CD4-positive, alpha-beta T cell treated with Interleukin-15 for 1 hour (primary cell): ENCODE measurements at places on chromosomes 3 and 15.

- peak; percentile 42 for DNase-seq
These were observed 185.6 kb downstream of the FAM43A start for GRCh38 chr3:194871143-194871863.

- no peak for DNase-seq
These were observed 3.2 kb downstream of the TNIK start for GRCh38 chr3:171456765-171457606.

DNA sequence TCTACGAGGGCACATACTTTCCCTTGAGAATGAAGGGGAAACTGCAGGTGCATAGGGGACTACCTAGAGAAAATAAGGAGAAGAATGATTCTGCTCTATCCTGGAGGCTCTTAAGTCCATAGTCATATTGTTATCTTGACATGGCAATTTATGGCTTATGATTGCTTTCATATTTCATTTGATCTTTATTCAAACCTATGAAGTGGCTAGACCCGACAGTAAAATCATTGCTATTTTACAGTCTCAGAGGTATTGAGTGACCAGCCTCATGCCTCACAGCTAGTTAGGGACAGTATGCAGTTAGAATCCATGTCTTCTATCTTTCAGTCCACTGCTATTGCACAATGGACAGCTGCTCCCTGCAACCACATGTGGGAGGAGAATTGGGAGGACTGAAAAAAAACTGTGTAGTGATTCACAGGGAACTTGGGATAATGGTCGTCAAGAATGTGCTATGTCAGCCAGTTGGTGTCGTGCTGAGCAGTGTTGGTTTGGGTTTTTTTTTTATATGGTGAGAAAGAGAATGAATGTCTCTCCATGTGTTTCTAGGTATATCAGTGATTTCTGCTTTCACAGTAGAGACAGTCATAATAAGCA is 63.2 kb upstream of the SPPL2A start:
- no peak for DNase-seq

DNA sequence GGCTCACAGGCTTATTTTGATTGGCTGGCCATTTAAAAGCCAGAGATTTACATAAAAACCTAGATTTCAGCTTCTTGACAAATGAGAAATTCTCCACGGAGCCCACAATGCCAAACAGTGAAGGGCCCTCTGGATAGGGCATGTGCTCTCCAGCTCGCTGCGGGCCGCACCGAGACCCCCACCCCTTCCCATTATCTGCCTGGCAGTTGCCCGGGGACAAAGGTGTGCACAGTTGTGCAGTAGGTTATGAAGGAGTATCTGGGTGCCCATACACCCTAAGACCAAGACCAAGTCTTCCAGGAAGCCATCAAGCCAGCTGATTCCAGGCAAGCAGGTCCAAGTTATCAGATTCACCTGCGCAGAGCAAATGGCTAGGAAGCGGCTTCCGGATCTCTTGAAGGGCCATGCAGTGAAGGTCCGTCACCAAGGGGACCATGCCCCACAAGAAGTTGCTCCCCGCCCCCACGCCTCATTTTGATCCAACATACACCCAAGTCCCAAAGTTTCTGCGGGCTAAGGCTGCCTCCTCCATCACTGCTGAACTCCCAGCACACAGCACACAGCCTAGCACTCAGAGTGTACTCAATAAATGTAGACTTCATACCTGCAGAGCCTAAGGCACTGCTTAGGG is 1.3 kb downstream of the MRPS25 start:
- DNase-seq, result no peak

DNA sequence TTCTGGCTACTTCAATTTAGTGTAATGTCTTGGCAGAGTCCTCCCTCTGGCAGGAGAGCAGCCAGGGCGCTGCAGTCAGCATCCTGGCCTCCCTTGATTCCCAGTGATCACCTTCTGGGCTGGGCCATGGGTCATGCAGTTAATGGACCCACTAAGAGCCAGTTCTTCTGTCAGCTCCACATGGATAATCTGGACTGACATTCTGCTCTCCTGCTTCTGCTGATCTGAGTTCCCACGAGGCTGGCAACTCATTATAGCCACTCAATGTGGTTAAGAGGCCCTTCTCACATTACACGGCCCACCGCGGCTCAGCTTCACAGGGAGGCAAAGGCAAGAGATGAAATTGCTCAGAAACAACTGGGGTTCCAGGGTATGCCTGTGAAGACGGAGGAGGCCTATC is 94.0 kb downstream of the WDR76 start:
- DNase-seq, result no peak

GRCh38 chr3:149628957-149629670 is 28.7 kb downstream of the WWTR1 start:
- no peak for DNase-seq

DNA sequence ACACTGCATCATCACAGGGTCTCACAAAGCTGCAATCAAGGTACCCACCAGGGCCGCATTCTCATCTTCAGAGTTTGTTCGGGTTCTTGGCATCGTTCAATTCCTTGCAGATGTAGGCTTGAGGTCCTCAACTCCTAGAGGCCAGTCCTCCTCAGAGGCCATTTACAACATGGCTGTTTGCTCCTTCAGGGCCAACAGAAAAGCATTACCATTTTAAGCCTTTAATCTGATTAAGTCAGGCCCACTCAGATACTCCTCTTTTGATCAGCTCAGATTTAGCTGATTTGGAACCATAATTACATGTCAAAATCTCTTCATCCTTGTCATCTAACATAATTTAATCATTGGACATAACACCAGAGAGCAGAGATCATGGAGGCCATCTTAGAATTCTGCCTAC is 55.4 kb downstream of the BFSP2 start:
- no peak for DNase-seq

- DNase-seq, result no peak
These were observed 40.9 kb downstream of the KLHL18 start for GRCh38 chr3:47323431-47324277.

DNA sequence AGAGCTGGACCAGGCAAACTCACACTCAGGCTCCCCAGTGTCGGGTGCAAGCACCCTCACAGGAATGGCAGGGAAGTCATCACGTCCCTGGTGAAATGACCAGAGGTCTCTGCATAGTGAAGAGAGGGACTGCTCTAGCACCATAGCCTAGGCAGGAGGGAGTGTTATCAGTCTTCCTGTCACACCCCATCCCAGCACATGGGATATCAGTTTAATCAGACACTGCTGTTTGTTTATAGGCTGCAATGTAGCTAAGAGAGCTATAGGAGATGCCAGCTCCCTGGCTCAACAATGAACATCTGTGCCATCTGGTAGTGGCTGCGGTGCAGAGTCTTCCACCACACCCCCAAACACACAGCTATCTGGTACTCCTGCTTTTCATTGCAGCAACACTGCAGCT is 776.6 kb downstream of the ZNF385D start:
- DNase-seq, result no peak

GRCh38 chr3:177034832-177035475 is 162.3 kb downstream of the TBL1XR1 start:
- DNase-seq, result no peak

DNA sequence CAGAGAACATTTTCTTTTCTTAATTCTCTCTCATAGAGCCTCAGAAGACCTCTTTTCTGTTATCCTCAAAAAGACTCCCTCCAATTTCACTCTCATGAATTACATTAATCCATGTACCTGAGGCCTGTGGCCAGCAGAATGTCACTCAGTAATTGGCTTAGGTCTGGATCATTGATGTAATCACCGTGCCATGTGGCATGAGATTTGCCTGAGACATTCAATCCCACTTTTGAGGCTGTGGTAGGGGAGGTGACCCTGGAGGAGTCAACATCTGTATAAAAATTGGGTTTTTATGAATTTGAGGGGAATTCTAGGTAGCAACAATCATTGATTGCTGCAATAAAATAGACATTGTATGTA is 295.3 kb downstream of the GBE1 start:
- DNase-seq, result no peak

DNA sequence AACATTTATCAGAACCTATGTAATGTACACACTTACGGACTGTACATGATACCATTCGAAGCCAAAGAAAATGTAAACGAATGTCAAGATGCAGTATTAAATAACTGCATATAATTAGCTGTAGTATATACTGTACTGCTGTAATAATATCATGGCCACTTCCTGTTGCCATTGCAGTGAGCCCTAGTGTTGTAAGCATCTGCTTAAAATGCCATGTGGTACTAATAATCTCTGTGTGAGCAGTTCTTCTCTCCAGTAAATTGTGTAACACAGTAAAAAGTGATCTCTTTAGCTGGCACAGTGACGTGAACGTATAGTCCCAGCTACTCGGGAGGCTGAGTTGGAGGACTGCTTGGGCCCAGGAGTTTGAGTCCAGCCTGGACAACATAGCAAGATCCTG is 8.6 kb downstream of the SPG11 start:
- DNase-seq, result no peak

DNA sequence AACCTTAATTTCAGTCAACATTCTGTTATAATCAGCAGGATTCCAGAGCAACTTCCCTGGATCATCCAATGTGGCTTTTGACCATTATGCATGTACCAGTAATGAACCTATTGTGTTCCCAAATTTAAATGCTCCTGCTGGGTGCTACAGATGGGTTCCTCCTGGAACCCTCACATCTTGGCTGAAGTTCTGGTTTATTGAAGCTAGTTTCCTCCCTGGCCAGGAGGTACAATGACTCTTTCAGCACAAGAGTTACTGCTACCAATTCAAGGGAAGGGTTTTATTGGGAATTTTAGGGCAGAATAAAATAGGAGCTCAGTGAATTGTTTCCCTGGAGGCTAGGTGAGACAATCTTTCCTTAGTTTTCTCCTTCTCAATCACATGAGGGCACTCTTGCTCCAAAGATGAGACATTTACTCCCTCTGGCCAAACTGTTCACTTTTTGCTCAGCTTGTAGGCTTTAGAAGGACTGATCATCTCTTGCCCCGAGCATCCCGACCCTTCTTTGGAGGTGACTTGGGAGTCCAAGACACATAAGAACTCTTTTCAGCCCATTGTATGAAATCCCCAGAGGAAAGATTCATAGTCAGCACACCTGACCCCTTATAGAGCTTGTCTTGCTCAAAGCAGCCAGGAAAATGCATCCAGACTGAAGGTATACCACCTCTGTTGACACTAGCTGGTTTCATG is 8.8 kb upstream of the NPHP3 start:
- DNase-seq, result no peak

DNA sequence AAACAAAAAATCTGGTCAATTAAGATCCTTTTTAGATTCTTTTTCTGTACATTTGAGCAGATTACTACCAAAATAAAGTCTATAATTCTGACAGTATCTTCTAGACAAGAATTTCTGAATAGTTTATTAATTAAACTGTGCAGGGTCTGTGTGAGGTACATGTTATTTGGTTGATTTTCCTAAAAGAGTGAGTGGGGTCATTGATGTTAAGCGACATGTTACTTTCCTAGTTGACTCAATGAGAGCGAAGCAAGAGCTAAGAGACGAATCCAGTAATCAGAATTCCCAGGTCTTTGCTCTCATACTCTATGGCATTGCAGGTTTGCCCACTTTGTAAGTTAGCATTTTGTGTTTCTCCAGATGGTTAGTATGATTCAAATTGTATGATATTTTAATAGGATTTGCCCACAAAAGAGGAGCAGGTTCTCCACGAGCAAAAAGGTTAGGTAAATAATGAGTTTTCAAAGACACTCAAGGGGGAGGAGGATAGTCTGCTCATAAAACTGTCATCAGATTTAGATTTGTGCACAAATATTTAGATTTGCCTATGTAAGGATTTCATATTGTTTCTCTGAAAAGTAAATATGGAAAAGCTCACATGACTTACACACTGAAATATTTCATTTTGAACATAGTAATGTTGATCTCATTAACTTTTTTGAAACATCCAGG is 217.2 kb upstream of the CGNL1 start:
- DNase-seq, result no peak

DNA sequence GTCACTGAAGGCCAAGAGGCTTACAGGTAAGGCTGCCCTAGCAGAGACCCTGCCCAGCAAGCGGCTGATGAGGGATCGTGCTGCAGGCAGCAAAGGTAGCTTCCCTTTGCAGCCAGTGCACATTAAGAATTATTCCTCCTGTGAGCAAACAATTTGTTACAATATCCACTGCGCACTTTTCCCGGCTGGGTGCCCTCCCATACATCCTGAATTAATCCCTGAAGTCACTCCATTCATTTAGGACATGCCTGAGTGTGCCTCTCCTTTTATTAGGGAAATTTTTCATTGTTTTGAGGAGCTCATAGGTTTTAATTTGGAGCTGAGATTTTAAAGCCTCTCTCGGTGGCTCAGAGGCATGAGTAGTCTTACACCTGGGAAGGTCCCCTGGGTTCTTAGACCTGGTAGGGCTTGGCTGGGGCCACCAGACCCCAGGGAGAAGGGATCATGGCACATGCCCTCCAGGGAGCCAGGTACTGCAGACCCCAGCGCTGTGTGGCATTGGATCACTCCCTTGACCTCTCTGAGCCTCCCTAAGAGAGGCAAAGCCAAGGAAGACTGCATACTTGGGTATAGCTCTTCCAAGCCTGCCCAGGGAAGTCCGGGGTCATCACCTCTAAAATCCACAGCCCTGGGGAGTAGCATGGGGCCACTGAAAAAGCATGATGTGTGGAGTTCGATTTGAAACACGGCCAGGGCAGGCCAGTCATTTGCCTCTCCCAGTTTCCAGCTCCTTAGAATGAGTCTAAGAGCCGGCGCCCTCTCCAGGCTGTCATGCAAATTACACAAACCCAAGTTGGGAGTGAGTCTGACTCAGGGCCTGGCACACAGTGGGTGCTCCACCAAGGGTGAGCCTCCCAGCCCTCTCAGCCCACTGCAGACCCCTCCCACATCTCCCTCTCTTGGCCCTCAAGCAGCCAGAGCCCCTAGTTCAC is 151.9 kb upstream of the LINGO1 start:
- DNase-seq, result no peak

- DNase-seq, result no peak
These were observed 390.6 kb upstream of the WNT5A start for GRCh38 chr3:55877703-55878102.

GRCh38 chr15:48415036-48415886 is 84.0 kb downstream of the DUT start:
- DNase-seq, result no peak

DNA sequence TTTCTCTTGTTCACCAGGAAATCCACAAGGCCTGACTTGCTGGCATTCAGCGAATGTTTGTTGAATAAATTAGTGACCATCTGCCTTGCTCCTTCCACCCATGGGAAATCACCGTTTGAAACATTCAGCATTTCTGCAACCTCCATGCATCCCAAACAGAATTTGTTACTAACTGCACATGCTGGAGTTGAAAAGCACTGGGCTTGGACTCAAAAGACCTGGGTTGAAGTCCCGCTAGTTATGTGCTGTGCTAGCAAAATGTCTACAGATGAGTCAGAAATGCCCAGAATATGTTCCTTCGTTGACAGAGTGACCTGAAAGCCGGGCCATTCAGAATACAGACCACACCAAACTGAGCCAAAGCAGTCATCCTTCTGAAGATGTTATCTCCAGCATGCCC is 144.6 kb downstream of the ALDH1A2 start:
- no peak for DNase-seq

DNA sequence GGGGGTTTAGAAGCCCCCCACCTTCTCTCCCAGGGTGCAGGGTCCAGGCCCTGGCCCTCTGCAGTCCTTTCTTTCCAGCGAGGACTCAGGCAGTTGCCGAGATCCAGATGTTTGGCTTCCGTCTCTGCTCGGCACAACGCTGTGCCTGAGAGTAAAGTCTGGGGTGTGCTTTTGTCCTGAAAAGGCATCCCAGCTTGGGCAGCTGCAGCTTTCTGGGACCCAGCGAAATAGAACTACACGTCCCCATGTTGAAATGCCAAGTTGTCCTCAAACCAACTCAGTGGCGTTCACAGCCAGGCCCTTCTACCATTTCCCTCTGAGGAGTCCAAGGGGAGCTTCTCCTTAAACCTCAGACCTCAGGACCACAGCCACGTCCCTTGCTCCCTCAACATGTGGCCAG is 23.1 kb downstream of the FGD5 start:
- no peak for DNase-seq

- no peak for DNase-seq
These were observed at the start of gene SCG5 for GRCh38 chr15:32641517-32642059. Gene SCG5 (plus strand): TSS chr15:32641710. CDS start chr15:32643593, 1,883 bp downstream.

GRCh38 chr15:65344914-65345275 is 32.9 kb downstream of the IGDCC3 start:
- no peak for DNase-seq
